Mesendoderm (in vitro differentiated cells): ENCODE measurements at places on chromosomes 4 and X.

- peak; percentile 74 for DNase-seq
Measured at GRCh38 chr4:123616951-123617461, 220.4 kb downstream of the SPRY1 start.

DNA sequence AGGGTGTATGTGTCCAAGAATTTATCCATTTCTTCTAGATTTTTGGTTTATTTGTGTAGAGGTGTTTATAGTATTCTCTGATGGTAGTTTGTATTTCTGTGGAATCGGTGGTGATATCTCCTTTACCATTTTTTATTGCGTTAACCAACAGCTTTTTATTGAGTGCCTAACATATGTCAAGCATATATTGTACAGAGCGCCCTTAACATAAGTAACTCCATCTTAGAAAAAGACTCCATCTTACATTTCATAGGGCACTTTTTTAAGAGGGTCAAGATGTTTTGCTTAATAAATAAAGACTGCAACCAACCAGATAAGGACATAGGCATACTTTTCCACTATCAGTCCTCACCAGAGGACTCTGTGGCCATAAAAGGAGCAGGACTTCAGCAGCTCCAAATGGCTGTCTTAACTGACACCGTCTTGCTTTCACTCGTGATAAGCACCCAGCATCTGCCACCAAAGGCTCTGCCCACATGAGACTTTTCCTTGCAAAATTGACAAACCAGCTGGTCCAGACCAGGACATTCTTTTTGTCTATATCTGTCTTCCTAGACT lies 75.0 kb downstream of the HS6ST2 start:
- DNase-seq = no peak

DNA sequence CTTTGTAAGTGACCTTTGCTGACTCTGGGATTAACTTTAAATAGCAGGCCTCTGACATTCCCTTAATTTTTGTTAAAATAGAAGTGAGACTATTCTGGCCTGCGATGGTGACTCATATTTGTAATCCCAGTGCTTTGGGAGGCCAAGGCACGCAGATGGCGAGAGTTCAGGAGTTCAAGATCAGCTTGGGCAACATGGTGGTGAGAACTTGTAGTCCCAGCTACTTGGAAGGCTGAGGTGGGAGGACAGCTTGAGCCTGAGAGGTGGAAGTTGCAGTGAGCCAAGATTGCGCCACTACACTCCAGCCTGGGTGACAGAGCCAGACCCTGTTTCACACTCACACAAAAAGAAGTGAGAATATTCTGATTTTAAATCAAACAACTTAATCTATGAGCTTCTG lies 27.3 kb downstream of the ZNF330 start:
- DNase-seq = no peak

DNA sequence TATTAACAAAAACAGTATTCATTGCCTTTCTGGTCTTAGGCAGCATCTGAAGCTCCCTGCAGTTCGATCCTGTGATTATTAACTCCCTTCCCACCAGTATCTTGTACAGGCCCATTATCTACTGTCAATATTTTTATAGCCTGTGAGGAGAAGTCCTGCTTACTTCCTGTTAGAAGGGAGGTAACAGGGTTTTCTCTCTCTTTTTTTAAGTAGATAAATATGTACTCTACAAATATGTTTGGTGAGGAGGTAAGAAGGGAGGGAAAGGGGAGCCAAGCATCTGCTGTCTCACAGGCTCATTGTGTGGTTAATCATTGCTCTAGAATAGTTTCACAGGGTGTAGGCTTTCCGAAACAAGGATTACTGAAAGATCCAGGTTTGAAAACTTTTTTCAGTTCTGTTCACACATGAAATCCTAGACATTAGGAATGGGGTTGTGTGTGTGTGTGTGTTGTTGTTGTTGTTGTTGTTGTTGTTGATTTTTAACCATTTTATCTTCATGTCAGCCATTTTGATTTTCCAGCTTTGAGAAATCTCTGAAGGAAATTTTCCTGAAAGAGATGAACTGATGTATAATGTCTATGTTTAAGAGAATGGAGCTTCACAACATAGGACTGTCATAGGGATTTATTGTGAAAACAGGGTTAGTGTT lies 14.2 kb downstream of the ATOH1 start:
- DNase-seq = no peak

- no peak for DNase-seq
Measured at GRCh38 chr4:145171911-145172310, 8.5 kb downstream of the OTUD4 start.

GRCh38 chr4:80831383-80832361 lies 198.8 kb upstream of the BMP3 start:
- DNase-seq = no peak
